ENCODE measurements at places on chromosomes 4 and X.
A peak's percentile ranks its signal among the peaks of the same experiment; 100 is the strongest.

DNA sequence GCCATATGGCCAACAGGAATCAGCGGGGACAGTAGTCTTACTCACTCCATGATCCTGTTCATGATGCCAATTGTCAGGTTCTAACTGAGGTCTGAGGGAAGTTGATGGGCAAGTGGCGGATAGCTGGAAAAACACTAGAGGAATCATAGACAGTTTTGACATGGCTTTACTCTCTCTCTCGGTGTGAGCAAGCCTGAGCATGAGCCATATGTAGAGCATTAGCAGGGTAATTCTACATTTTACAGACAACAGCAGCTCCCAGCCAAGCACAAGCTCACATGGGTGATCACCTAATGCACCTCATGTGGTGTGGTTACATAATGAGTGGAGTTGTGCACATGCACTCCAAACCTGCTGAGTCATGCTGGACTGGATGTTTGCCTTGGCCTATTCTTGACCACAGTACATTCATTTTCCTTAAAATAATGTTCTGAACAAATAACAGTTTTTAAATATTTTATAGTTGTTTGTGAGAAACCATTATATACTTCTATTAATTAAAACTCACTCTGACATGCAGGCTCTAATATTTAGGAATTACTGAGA, 429.2 kb downstream of the GPAT3 start:
- DNase-seq: peak; percentile 14

- DNase-seq: no peak
Observed at GRCh38 chr4:6439120-6439762, 33.2 kb downstream of the PPP2R2C start.

GRCh38 chrX:105646592-105647372, 175.6 kb upstream of the NRK start:
- no peak for DNase-seq

DNA sequence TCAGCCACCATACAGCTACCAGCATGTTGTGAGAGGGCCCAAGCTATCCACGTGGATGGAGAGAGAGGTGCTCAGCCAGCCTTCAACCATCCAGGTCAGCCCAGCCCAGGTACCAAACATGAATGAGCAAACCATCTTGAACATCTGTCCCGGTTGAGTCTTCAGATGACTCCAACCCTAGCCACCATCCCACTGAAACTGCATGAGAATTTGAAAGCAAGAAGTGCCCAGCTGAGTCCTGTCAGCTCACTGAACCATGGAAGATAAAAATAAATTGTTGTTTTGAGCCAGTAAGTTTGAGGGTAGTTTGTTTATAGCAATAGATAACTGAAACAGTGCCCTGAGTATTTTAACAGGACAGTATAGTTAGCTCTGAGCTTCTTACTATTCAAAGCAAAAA, 7.3 kb upstream of the SEL1L3 start:
- no peak for DNase-seq

- no peak for DNase-seq
Observed at GRCh38 chr4:126221717-126222340, 907.1 kb downstream of the FAT4 start.

GRCh38 chr4:5899396-5899795, 6.5 kb upstream of the CRMP1 start:
- no peak for DNase-seq

GRCh38 chr4:7315935-7316334, 118.8 kb downstream of the PSAPL1 start:
- no peak for DNase-seq

GRCh38 chr4:187208651-187209050, 485.0 kb upstream of the FAT1 start:
- DNase-seq: no peak

DNA sequence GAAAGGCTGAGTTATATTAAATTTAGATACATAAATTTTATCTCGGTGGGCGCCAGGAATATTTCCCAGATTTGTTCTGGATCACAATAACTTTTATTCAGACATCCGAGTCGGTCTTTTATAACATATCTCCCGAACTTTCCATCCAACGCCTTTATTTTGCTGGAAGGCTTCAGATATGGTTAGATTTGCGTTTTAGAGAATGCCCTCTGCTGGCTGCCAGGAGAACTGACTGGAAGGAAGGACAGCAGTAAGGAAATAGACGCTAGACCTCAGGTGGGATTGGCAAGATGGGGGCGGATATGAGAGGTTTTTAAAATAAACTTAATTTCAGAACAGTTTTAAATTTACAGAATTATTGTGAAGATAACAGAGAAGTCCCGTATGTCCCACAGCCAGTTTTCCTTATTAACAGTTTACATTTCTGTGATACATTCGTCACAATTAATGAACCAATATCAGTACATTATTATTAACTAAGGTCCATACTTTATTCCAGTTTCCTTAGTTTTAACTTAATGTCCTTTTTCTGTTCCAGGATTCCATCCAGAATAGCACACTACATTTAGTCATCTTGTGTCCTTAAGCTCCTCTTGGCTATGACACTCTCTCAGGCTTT, 4.6 kb upstream of the KANTR start:
- DNase-seq: peak; percentile 29

DNA sequence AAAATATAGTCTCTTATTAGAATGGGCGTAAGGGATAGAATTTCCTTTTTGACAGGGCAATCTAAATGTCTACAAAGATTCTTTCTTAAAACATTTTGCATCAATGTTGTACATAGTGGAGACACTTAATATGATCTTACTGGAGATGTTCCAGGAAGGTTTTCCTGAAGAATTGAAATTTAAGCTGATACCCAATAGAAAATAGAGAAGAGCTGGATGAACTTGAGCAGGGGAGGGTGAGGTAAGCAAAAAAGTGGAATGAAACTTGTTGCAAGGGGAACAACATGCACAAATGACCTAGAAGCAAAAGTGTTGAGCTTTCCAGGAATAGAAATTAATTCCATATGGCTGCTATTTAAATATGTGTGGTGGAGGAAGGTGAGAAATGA, 19.7 kb downstream of the SLAIN2 start:
- no peak for DNase-seq

DNA sequence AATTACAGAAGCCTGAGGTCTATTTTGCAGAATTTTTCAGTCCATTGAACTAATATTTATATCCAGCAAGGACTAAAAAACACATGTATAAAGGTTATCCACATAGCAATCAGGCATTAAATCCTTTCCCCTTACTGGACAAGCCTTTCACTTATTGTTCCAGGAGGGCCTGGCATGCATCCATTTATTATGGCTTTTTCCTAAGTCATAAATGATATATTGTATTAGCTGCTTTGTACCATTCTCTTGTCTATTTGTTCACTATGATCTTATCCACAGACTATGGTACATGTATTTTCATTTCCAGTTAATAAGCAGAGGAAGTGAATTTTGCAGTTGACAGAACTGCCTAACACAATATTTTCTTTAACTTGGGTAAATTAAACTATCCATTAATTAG, 105.4 kb upstream of the ANK2 start:
- DNase-seq: no peak

GRCh38 chr4:123170843-123171242, 225.8 kb upstream of the SPRY1 start:
- no peak for DNase-seq

DNA sequence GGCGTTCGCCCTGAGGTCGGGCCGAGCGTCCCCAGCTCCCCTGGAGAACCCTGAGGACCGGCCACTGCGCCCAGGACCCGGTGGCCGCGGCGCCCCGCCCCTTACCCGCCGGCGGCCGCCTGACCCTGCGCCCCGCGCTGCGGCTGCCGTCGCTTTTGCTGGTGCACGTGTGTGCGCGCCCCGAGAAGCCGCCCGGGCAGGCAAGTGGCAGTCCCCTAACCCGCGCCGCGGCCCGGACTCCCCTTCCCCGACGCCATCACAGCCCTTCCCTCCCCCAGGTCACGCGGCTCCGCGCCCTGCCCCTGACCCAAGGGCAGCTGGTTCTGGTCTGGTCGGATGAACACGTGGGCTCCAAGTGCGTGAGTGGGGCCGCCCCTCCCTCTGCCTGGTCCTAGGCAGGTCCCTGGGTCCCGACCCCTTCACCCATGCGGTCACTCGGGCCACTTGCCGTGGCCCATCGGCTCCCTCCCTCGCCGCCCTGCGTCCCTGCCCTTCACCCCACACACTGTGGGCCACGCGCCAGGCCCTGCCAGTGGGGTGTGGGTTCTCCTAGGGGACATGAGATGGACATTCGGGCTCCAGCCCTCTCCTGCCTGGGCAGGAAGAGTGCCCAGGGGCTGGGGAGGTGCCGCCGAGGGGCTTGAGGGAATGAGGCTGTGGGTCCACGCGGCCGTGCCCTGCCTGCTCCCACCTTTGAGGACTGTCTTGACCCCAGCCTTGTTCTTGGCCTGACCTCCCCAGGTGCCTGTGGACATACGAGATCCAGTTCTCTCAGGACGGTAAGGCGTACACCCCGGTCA, 8.0 kb upstream of the FGFRL1 start:
- DNase-seq: no peak

DNA sequence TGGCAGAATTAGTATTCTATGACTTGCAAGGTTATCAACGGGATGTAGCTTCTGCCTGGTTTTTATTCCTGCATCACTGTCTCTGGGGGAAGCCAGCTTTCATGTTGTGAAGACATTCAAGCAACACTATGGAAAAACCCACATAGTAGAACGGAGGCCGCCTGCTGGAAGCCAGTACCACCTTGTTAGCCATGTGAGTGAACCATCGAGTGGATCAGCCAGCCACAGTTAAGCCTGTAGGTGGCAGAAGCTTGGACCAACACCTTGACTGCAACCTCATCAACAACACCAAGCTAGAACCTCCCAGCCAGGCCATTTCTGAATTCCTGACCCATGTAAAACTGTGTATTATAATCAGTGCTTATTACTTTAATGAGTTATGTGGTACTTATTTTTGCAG, 538.2 kb downstream of the KCNIP4 start:
- DNase-seq: no peak

DNA sequence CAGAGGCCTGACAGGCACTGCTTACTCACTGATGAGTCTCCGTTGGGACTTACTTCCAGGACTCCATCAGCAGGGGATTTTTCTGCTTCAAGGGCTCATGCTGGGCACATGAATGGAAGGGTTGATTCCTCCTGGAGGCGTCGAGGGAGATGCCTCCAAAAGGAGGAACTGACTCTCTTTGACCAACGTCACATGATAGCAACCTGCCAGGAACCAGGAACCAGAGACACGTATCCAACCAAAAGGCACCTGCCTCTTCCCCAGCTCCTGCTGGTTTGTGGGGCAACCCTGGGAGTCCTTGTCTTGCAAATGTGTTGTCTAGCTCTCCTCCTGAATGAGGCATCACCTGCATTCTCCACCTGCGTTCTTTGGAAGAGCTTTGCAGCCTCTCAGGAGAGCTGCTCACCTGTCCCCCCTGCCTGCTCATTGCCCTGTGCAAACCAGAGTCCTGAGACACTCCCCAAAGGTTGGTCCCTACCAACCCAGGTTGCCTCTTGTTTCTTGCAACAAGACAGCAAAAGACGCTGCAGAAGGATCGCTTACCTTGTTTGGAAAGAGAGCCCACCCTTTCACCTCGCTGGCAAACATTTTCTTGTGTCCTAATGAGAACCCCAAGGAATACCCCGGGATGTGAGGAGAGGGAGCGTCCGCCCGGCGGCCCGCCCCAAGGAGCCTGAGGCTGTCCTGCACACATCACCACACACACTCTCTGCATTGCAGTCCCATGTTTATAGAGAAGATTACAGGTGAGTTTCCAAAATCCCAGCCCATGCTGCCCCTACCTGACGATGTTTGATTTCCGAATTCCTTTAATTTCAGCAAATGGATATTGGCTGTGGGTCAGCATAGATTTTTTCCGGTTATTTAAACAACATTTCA, 30.5 kb upstream of the SHOX start:
- no peak for DNase-seq

DNA sequence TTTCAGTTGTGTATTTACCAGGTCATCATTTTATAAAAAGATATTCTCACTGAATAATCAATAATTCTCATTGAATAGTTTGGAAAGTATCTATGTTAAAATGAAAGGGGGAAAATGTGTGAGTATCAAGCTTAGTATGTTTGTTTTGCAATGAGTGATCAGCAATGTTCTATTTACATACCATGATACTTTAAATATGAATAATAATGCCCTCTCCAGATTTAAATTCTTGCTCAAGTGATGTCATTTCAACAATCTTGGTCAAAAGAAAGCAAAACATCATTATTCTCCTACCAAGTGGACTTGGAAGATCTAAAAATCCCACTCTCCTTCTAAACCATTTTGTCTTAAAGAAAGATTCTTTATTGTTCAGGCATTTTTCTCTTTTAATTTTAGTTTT, 42.1 kb upstream of the ANKRD50 start:
- no peak for DNase-seq
